CD4-positive, alpha-beta T cell treated with Interleukin-6 at 100 ng/mL for 8 hours (primary cell): ENCODE measurements at places on chromosomes 1 and 21.

DNA sequence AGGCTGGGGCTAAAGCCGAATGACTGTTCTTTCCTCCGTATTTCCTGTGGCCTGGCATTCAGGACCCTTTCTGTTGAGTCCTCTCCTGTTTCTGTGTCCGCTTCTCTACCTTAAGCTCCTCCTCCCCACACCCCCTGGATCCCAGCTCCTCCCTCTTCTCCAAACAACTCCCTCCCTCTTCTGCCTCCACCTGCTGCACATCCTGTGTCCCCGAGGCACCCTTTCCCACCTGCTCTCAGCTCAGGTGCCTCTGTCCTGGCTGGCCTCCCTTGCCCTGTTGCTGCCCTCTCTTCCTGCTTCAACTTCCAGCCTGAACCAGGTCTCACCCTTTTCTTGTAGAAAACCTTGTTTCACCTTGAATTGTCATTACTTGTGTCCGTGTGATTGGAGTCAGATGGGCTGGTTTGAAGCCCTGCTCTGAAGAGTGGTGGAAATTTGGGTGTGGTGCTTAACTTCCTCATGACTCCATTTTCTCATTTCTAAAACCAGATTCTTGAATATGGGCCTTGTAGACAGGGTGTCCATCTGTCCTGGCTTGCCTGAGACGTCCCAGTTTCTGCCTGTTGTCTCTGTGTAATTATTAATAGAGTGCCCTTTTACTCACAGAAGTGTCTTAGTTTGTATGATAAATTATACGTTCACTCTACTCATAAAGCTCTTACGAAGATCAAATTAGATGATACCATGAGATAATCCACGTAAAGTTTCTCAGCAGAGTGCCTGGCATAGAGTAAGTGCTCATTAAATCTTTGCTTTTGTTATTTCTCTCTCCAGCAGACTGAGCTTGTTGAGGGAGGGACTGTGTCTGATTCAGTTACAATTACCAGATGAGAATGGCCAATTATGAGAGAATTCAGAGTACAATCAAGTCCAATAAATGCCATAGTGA lies 58.9 kb upstream of the TRABD2B start:
- no peak for DNase-seq

- DNase-seq, result no peak
Measured at GRCh38 chr1:172266528-172267174, 153.8 kb upstream of the C1orf105 start.

GRCh38 chr1:232486006-232486405 lies 143.9 kb downstream of the SIPA1L2 start:
- no peak for DNase-seq

- no peak for DNase-seq
Measured at GRCh38 chr1:31811605-31812004, 4.2 kb downstream of the SPOCD1 start.

DNA sequence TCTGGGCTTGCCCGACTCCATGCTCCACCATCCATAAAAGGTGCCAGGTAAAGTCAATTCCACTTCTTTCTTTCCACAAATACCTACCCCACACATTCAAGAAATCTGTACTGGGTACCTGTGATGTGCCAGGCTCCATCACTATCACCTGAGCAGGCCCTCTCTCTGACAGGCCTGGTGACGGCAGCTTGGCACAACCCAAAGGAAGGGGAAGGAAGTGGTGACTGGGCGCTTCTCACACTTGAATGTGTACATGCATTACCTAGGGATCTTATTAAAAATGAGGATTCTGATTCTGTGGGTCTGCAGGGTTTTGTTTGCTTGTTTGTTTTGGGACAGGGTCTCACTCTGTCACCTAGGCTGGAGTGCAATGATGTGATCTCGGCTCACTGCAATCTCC lies 7.5 kb downstream of the HTR1D start:
- no peak for DNase-seq

DNA sequence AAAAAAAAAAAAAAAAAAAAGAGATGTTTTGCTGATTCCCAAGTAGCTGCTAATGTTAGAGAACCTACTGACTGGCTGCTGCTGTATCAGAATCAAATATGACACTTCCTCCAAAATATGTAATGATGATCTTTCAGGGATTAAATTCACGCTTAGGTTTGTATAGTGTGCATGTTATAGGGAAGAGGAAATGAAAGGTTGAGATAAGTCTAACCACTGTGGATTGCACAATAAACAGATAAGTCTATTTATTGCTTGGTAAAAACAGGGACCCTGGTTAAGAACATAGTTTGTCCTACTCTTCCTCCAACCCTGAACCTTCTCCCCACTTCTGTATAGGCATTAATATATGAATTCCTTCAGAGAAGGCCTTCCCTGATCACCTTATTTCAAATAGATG lies 13.2 kb downstream of the RC3H1 start:
- DNase-seq, result no peak

GRCh38 chr1:43302201-43302600 lies 1.4 kb downstream of the TIE1 start:
- DNase-seq, result no peak

GRCh38 chr1:81542196-81542595 lies 258.5 kb upstream of the ADGRL2 start:
- no peak for DNase-seq
